ENCODE measurements at places on chromosomes 5 and 9.

DNA sequence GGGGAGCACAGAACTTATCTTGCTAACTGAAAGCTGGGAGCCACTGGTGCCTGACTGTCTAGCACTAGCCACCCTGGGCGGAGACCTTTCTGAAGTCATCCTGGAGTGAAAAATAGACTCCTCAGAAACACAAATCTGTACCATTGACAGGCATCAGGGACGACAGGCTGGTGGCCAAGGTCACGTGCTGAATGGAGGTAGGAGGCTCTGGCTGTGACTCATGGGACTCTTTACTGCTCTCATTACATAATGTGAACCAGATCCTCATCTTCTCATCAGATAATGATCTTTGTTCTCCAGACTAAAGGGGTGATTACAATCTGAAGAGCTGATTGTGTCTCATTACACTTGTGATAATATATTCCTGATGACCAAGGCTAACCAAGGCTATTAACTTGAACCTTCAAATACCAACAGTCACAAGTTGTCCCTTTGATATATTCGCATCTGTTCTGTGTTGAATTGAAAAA is 91.8 kb downstream of the SEMA5A start:
- DNase-seq = no peak

GRCh38 chr9:72305102-72305546 is 59.9 kb downstream of the ZFAND5 start:
- no peak for DNase-seq

DNA sequence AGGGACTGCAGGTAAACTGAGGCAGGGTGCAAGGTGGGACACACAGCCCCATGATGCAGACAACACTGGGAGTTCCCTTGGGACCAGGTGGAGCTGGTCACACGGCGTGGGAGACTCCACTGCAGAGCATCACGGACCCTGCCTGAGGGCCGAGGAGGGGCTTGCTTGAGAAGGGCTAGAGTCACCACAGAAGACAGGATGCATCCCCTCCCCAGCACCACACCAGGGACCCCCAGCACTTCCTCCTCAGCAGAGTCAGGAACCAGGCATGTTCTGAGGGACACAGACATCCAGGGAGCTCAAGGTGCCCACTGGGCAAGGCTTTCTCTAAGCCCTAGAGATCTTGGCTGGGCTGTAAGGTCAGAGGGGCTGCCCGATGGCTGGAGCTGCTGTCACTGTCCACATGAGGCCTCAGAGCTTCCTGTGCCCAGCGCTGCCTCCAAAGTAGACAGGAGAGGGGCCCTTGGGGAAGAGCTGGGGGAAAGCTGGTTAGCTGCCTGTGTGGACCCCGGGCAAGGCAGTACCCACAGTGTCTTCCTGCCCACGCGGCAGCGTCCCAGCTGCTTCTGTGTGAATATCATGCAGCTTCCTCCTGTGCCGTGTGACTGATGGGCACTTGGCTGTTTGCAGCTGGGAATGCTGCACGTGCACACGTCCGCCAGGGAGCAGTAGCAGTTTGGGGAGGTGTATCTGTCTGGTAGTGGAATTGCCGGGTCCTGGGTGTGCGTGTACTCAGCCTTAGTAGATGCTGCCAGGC is 176.6 kb downstream of the CACNA1B start:
- DNase-seq = peak; percentile 51

GRCh38 chr9:3419893-3420292 is 105.9 kb downstream of the RFX3 start:
- DNase-seq = no peak

DNA sequence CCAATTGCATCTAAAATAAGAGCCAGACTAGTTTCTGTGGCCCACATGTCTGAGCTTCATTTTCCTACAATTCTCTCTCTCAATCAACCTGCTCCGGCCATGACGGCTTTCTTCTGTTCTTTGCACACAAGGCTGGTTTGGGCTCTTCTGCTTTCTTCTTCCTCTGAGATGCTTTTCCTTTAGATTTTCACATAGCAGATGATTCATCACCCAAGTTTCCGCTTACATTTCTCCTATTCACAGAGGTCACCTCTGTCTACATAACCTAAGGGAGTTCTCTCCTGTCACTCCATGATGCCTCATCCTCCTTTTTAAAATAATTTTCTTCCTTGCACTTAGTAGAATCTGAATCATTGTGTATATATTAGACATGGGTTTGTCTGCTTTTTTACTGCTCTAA is 334.6 kb upstream of the TUSC1 start:
- DNase-seq = no peak

DNA sequence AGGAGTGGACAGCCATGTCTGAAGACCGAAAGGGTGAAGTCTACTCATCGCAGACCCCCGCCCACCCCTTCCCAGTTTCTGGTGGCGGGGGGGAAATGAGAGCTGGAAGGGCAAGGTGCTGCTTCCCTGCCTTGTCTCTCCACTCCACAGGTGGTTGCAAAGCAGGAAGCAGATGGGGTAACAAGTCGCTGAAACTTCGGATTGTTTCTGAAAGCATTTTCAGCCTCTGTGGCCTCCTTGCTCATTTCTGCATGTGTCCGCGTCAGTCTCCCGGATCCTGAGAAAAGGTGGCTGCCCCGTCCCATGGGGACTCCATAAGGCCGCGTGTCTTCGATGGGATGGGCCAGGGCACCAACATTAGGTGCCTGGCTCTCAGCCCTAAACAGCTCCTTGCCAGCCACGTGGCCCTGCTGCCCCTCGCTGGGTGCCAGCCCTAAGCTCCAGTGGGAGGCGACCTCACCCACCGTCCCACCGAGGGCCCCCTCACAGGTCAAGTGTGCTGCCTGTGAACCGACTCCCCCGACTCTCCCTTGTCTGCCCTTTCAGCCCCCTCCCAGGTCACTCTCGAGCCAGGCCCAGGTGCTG is 971 bp downstream of the PHYKPL start:
- no peak for DNase-seq

DNA sequence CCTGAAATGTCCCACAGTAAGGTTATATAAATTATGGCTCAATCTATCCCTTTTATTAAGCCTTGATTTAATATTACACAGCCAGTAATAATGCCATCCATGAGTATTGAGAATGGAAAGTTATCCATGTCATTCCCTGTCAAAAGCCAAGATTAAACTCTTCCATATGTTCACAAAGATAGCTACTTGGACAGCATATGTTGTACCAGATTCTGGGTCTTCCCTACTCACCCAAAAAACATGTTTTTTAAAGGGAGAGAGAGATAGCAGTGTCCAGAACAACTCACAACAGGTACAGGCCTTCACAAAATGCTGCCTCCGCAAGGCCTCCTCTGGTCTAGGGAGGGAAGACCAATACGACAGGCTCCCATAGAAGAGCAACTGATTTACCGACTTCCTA is 15.4 kb downstream of the CDK5RAP2 start:
- DNase-seq = no peak

DNA sequence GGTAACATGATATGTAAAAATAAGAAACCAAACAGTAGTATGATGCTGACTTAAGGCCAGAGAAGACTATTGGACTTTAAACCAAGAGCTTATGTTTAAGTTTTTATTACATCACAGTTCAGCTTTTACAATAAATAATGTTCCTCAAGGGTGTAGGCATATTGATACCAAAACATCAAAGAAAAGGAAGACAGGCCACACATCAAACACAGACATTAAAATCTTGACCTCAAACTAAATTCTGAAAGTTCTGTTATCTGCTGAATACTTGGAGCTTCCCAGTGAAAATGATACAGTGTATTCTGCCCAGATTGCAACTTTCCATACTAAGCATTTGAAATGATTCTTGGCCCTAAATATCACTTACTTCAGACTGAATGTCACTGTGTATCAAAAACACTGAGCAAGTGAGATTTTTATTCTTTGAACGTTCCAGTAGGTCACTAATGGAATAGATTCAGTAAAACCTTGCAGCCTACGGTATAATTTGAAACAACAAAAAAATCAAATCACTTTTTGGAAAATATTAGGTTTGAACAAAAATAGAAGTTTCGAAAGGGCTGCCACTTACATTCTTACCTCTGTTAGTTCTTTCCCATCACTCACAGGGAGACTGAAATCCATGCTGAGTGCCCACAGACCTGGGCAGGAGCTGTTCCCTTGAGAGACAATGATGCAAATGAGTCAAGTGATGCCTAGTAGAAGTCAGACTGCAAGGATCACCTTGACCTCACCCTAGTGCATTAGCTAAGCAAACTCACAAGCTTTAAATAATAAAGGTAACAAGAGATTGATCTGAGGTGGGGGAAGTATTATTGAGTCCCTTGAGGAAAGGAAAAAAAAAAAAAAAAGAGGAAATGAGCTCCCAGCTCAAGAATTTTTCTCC is 2.5 kb downstream of the LPAR1 start:
- no peak for DNase-seq

- DNase-seq = no peak
These were observed 110.5 kb upstream of the KLF4 start for GRCh38 chr9:107600060-107600573.

DNA sequence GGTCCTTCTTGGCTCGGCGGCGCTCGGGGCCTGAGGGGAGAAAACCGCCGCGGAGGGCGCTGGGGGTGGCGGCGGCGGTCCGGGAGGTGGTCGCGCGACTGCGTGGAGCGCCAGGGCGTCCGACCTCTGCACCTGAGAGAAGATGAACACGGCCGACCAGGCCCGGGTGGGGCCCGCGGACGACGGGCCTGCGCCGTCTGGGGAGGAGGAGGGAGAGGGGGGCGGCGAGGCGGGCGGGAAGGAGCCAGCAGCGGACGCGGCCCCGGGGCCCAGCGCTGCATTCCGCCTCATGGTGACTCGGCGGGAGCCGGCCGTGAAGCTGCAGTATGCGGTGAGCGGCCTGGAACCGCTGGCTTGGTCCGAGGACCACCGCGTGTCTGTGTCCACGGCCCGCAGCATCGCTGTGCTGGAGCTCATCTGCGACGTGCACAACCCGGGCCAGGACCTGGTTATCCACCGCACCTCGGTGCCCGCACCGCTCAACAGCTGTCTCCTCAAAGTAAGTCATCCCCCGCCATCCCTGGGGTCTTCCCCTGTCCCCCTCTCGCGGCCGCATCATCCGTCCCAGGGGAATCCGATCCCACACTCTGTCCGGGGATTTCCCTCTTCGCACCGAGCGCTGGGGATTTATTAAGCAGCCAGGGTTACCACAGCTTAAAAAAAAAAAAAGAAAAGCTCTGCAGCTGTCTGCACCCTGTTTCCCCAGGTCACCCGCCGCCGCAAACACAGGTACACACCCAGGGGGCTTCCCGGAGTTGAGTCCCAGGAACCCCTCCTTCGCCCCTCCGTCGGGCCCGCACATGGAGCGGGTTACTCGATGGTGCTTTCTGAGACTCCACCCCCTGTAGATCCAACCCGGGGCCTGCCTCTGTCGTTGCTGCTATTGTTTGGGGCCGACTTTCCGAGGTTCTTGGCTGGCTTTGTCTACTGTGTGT is at the start of gene GTF3C4:
Gene GTF3C4 (plus strand): TSS at position 8 of the 935 bp plus-strand sequence. CDS start 135 bp downstream, at position 143.
- peak; percentile 70 for DNase-seq

GRCh38 chr5:109620651-109621050 is 69.1 kb upstream of the MAN2A1 start:
- DNase-seq = no peak

- no peak for DNase-seq
These were observed 58.3 kb downstream of the TMEM174 start for GRCh38 chr5:73231246-73231778.

- no peak for DNase-seq
These were observed 17.0 kb downstream of the WNK2 start for GRCh38 chr9:93200989-93201334.

- no peak for DNase-seq
These were observed 15.4 kb downstream of the SFXN1 start for GRCh38 chr5:175493726-175494125.

DNA sequence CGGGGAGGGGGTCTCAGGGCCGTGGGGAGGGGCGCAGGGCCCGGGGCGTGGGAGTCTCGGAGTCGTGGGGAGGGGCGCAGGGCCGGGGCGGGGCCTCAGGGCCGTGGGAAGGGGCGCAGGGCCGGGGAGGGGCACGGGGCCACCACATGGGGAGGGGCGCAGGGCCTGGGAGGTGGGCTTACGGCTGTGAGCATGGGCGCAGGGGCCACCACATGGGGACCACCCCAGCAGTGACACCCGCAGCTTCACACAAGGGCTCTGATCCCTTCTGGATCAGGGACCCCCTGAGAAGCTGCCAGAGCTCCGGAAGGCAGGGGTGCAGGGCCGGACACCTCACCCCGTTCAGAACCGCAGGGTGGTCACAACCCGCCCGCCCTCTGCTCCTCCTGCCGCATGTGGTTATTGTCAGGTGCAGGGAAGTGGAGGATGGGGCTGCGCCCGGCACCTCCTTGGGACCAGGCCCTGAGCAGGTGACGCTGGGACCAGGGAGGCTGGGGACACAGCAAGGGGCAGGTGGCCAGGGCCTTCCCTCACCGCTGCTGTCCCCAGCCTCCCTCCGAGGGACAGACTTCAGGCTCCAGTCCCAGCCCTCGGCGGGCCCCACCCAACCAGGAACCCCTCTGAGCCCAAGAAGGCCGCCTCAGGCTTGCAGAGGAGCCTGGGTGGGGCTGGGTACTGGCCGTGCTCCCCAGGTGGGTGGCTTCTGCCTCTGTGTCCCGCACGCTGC is 53.7 kb downstream of the EXD3 start:
- DNase-seq = no peak

- no peak for DNase-seq
These were observed 75.4 kb upstream of the RPS23 start for GRCh38 chr5:82353522-82353921.

GRCh38 chr5:159017786-159018185 is 81.9 kb downstream of the EBF1 start:
- DNase-seq = no peak

GRCh38 chr5:32276173-32276853 is 36.4 kb downstream of the MTMR12 start:
- DNase-seq = no peak

- no peak for DNase-seq
These were observed 536 bp downstream of the SLC27A4 start for GRCh38 chr9:128340691-128341434.

DNA sequence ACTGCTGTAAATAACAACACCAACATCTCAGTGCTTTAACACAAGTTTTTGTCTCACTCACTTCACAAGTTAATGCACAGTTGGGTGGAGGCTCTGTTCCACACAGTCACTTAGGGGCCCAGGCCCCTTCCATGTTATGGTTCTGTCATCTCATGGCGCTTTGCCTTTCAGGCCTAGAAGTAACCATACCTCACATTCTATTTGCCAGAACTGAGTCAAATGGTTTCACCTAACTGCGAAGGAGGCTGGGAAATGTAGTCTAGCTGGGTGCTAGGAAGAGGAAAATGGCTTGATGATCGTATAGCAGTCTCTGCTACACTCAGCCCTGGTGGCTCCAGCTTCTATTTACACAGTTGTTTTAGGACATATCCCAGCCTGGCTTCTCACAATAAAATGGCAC is 23.1 kb upstream of the MVB12B start:
- no peak for DNase-seq

GRCh38 chr9:72751541-72751940 is 201.3 kb downstream of the ALDH1A1 start:
- DNase-seq = no peak

GRCh38 chr5:172281346-172281745 is 2.2 kb downstream of the UBTD2 start:
- no peak for DNase-seq
